ENCODE measurements at places on chromosomes 4 and X.

- no peak for DNase-seq
These were observed 236.6 kb downstream of the DCHS2 start for GRCh38 chr4:154254999-154255398.

DNA sequence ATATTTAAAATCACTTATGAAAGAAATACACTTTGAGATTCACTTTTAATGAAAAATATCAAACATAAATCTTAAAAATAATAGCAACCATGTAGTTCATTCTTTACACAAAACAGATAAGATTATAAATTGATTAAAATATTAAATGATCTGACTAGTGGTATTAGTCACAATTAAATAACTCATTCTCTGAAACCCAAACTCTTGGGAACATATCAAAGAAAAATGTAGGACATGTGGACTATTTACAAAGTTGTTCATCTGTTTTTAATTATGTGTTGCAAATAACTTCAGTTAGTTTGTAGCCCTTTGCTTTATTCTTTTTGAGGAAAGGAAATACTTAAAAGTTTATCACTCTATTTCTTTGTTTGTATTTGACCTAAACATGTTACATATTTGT, 9.5 kb upstream of the GUCY1A1 start:
- no peak for DNase-seq

- no peak for DNase-seq
These were observed 15.5 kb downstream of the CRMP1 start for GRCh38 chr4:5877392-5877791.

GRCh38 chr4:15295421-15296162, 132.2 kb upstream of the C1QTNF7 start:
- no peak for DNase-seq

GRCh38 chr4:127631420-127631819, 1.3 kb upstream of the INTU start:
- no peak for DNase-seq

DNA sequence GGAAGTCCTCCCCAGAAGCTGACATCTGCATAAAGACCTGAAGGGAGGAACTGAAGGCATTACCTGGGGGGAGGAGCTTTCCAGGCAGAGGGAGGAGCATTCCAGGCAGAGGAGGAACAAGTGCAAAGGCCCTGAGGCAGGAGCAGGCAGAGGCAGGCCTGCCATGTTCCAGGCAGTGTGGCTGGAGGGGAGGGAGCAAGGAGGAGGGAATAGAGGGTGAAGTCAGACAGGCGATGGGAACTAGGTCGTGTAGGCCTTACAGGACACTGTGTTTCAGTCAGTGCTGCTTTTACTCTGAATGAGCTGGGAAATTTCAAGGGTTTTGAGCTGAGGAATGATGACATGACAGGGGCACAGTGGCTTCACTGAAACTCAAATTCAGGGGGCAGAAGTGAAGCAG, 292.7 kb downstream of the BCOR start:
- no peak for DNase-seq

GRCh38 chr4:26220696-26221095, 100.1 kb upstream of the RBPJ start:
- no peak for DNase-seq

- DNase-seq, result no peak
These were observed 163.2 kb upstream of the SPANXC start for GRCh38 chrX:141405486-141405852.

GRCh38 chr4:81102107-81102506, 71.6 kb downstream of the BMP3 start:
- no peak for DNase-seq

GRCh38 chrX:14027511-14028019, 2.1 kb downstream of the GEMIN8 start:
- peak; percentile 12 for DNase-seq

GRCh38 chr4:103496800-103497199, 223.0 kb downstream of the TACR3 start:
- no peak for DNase-seq

GRCh38 chr4:189870511-189871234, 70.0 kb upstream of the FRG1 start:
- DNase-seq, result no peak

GRCh38 chr4:139416073-139416673, 37.7 kb upstream of the RAB33B start:
- peak; percentile 73 for DNase-seq

DNA sequence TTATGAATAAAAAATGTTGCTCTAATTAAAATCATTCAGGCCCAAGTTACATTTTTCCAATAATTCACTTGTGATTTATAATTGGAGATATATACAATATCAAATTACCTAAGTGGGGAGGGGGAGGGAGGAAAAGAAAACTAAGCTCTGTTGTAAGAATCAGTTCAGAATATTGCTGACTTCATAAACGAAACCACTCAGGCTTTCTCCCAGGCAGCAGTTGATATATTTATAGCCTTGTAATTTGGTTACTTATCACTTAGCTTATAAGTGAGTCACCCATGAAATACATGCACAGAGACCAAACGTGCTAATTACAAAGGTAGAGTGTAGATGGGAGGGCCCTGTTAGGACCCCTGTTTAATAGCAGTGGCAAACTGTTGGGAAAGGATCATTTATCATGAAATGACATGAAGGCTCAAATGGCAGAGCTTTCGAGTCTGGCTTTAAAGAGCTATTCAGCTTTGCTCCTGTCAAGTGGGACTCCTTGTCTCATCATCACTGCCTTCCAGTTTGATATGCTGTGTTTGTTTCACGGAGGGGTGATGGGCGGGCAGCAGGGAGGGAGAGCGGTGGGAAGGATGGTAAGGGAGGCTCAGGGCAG, 105.6 kb upstream of the PGRMC2 start:
- no peak for DNase-seq

DNA sequence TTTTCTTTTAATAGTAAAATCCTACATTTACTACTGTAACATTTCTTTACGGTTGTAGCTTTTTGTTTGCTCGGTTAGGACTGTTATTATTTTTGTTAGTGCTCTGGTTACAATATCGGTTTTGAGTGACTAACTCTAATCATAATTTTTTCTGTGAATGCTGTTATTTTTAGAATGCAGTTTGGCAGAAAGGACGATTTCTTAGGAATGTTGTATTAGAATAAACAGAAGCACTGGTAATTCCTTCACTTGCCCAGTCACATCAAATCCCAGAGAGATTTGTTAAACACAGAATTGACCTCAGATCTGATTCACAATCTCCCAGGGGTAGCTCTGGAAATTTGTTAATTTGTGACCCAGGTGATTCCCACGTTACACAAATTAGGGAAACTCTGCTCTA, 21.7 kb downstream of the DDIT4L start:
- no peak for DNase-seq

GRCh38 chr4:49516796-49517195, 530.7 kb downstream of the CWH43 start:
- no peak for DNase-seq

GRCh38 chr4:37540486-37540885, 145.7 kb downstream of the RELL1 start:
- no peak for DNase-seq

DNA sequence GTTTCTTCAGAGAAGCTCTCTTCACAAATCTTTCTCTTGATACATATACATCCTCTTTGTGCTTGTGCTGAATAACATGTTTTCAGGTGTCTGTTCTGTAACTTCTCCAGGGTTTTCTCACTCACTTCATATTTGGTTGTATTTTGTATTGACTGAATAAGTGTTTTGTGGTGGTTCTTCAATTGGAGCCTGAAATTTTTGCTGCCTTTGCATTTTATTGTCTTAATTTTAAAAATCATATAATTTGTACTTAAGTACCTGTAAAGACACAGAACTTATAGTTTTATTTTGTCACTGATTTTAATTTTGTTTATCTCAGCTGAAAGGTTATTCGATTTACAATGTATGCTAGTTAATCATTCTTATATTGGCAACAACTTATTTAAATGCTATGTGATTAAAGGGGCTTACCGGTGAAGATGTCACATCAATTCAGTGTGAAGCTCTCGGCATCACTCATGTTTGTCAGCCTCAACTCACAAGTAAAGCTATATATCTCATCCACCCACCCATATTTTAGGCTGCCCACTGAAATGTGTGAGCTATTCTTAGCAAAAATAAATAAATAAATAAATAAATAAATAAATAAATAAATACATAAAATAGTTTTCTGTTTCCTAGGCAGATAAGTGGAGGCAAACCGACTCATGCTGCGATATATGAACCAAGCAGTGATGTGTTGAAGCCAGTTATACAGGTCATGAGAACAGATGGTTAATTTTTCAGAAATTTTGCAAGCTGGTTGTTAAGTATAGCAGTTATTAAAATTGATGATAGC, 76.4 kb upstream of the FSTL5 start:
- DNase-seq, result no peak

GRCh38 chrX:34764852-34765361, 107.8 kb upstream of the TMEM47 start:
- no peak for DNase-seq

DNA sequence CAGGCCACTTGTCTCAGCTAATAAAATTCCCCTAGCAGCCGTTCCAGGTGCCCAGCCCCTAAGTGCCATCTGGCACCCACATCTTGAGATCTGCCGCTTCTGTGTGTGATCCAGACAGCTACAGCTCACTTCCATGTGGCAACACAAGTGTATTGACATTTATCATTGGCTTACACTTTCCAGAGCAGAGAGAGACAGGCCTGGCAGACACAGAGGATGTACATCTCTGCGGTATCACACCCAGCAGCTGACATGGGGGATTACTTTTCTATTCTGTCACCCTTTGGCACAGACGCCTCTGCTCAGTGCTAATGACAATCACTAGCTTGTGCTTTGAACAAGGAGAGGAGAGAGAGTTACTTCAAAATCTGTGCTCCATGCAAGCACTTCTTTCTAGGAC, 195.9 kb downstream of the KDR start:
- DNase-seq, result no peak

- DNase-seq, result no peak
These were observed 44.5 kb upstream of the SLC4A4 start for GRCh38 chr4:71294301-71294700.

- no peak for DNase-seq
These were observed 62.9 kb upstream of the UGT8 start for GRCh38 chr4:114535725-114536124.

- no peak for DNase-seq
These were observed 111.7 kb upstream of the PDHA2 start for GRCh38 chr4:95728145-95728544.

Measured in CD8-positive, alpha-beta T cell (primary cell).